Right renal pelvis (tissue), 4 donors: ENCODE measurements at places on chromosomes 3 and 15. TPM values are rescaled to one million over a fixed set of nuclear protein-coding genes. Genes with fewer than 3 reads are reported as not detected.

Gene CD86
- polyA plus RNA-seq: 2.9 TPM

Gene STT3B
- polyA plus RNA-seq: 209 TPM

Gene A4GNT
- polyA plus RNA-seq: 0.78 TPM

DNA sequence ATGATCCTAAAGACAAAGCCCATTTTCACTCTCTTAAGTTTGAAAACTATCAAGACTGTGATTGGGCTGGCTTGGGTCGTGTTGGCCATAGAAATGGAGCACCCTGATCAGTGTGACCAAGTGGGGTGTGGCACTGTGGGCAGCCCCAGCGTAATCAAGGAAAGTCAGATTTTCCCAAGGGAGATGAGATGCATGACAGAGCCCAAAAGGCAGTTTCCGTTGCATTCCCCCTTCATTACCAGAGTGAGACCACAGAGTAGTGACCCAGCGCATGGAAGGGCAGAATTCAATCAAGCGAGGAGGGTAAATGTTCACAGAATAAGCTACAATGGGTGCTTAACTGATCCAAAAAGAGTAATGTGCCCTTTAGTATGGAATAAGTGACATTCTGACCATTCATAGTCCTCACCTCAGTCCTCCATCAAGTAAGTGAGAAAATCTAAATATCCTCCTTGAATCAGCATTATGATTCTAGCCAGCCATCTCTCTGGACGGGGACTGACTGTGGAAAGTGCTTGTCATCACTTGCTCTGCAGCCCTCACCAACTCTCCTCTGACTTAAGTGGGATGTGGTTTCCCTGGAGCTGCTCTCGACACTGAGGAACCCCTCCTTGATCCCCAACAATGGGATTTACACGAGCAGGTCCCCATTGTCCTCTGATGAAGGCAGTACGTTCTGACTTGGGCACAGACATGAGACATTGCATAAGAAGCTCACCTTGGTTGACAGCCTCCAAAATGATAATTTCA, 430.5 kb downstream of the OCA2 start:
- DNase-seq: no peak

DNA sequence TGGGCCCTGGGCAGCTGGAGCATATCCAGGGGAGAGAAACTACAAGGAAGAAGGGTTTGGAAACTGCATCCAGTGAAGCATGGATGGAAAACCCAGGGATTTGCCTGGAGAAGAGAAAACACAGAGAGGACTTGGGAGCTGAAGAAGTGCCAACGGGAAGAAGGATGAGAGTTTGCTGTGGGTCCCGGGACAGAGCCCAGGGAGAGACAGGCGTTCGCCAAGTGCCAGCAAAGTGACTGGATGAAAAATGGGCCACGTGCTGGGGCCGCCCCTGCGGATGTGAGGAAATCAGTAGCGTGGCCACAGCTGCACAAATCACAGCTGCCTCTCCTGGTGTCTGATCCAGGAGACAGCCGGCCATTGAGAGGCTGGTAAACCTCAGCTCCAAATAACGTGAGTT, 70.4 kb downstream of the HES1 start:
- no peak for DNase-seq

GRCh38 chr15:26844901-26845300, 22.0 kb upstream of the GABRA5 start:
- DNase-seq: no peak

- DNase-seq: no peak
Measured at GRCh38 chr3:46303240-46303639, 50.7 kb upstream of the CCR2 start.
